ENCODE measurements at places on chromosomes 13 and 19.

GRCh38 chr19:15418231-15418578 is 583 bp downstream of the AKAP8L start:
- peak; percentile 23 for DNase-seq

GRCh38 chr19:10173527-10173926 is 21.2 kb downstream of the DNMT1 start:
- peak; percentile 29 for DNase-seq

- peak; percentile 38 for DNase-seq
Measured at GRCh38 chr19:33143897-33144405, 12.0 kb downstream of the WDR88 start.

GRCh38 chr19:9427941-9428340 is 7.4 kb downstream of the ZNF266 start:
- no peak for DNase-seq

GRCh38 chr13:106276876-106277275 is 258.6 kb downstream of the EFNB2 start:
- DNase-seq: no peak

DNA sequence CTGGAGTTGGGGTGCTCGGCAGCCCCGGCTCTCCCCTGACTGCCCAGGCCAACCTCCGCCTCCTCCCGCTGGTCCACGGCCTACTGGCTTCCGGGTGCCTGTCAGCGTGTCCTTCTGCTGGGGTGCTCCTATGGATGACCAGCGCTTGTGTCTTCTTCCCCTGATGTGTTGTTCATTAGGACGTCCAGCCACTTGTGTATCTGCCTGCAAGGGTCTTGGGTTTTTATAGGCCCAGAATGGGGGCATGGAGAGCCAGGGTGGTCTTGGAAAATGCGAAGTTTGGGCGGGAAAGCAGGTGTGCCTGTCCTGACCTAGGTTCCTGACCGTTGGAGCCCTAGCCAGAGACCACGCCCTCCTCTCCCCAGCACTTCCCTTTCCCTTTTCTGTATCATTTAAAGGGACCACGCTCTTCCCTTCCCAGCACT is 139.8 kb downstream of the SLITRK5 start:
- no peak for DNase-seq

DNA sequence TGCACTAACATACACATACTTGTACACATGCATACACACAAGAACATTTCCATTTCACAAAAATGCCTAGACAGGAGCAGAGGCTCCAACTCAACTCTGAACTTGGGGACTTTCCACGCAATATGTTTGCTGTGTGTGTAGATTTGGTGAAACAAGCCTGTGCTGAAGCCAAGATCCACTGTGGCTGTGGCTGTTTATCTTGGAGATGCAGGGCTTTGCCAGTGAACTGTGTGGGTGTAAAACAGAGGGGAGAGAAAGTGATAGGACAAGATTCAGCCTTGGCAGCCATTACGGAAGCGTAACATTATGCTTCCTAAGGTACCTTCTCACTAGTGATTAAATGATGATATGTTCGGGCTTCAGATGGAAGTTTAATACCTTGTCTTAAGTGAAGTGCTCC is 73.2 kb upstream of the MBNL2 start:
- no peak for DNase-seq

- DNase-seq: no peak
Measured at GRCh38 chr13:45519493-45519892, 54.8 kb downstream of the COG3 start.

DNA sequence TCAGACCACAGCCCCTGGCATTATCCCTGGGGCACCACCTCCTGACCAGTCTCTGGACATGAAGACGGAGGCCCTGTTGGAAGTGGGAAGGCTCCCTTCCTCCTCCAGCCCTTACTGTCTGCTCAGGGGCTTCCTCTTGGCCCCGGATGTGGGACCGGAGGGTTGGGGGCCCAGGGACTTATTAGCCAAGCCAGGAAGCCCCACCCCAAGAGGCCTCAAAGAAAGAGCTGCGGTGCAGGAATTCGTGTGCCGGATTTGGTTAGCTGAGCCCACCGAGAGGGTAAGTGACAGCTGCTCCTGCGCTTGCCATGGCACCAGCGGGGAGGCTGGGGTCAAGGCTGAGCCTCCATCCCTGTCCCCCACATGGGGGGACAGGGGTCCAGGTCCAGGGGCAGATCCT is at the start of gene RETN:
TSS of gene RETN (plus strand) at position 208 of the 400 bp plus-strand sequence. CDS start 278 bp downstream, outside the sequence.
- DNase-seq: no peak

GRCh38 chr13:98576963-98577835 is at the start of gene STK24:
TSS of gene STK24 (minus strand) at chr13:98577107. CDS start at chr13:98576786, 321 bp downstream.
- DNase-seq: peak; percentile 76

- no peak for DNase-seq
Measured at GRCh38 chr19:38883286-38883685, 5.2 kb upstream of the RINL start.

- peak; percentile 98 for DNase-seq
Measured at GRCh38 chr13:29991343-29991742, 140.9 kb upstream of the UBL3 start.

DNA sequence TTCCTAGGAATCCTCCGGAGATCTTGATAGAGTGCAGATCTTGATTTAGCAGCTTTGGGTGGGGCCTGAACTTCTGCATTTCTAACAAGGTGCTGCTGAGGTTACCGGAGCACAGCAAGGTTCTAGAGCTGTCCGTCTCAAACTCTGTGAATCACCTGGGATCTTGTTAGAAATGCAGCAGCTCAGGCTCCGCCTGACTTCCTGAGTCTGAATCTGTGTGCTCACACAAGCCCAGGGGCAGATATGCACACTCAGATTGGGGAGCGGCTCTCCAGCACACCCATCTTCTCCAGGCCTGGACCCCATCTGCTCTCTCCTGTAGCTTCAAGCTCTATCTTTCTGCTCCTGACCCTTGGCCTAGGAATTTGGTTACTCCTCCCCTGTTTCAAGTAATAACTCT is 3.5 kb upstream of the TEX26 start:
- no peak for DNase-seq

GRCh38 chr13:111562716-111563115 is 242.3 kb downstream of the TEX29 start:
- no peak for DNase-seq

DNA sequence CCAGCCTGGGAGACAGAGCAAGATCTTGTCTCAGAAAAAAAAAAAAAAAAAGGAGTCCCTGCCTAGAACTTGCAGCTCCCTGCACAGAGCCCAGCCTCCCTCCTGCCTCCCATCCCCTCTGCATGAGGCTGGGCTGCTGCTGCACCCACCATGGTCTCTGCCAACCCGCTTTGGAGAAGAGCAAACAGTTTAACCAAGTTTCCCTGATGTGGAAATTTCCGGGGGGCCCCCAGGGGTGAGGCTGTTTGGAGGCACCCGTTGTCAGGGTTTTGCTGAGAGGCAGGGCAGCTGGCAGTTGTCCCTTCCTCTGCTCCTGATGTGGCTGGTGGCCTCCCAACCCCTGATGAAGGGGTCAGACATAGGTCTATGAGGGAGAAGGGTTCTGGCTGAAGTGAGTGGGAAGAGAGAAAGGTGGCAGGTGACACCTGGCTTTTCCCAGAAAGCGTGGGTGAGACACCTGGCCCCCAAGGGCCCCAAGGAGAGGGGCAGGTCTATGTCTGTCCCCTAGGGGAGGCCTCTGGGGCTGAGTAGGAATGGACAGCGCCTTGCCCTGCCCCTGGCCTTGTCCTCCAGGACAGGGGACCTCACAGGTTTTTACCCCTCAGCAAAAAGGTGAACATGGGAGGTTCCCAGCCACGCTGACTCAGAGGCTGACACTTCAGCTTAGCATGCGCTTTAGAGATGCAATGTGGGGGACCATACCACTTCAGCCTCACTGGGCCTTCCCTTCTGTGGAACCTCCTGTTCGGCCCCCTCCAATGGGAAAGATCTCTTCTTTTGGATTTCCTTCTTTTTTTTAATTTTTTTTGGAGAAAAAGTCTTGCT is 5.5 kb downstream of the LRP3 start:
- DNase-seq: no peak

- DNase-seq: no peak
Measured at GRCh38 chr13:80430561-80430960, 89.6 kb upstream of the SPRY2 start.

GRCh38 chr13:57877601-57878000 is 246.1 kb downstream of the PCDH17 start:
- DNase-seq: no peak

DNA sequence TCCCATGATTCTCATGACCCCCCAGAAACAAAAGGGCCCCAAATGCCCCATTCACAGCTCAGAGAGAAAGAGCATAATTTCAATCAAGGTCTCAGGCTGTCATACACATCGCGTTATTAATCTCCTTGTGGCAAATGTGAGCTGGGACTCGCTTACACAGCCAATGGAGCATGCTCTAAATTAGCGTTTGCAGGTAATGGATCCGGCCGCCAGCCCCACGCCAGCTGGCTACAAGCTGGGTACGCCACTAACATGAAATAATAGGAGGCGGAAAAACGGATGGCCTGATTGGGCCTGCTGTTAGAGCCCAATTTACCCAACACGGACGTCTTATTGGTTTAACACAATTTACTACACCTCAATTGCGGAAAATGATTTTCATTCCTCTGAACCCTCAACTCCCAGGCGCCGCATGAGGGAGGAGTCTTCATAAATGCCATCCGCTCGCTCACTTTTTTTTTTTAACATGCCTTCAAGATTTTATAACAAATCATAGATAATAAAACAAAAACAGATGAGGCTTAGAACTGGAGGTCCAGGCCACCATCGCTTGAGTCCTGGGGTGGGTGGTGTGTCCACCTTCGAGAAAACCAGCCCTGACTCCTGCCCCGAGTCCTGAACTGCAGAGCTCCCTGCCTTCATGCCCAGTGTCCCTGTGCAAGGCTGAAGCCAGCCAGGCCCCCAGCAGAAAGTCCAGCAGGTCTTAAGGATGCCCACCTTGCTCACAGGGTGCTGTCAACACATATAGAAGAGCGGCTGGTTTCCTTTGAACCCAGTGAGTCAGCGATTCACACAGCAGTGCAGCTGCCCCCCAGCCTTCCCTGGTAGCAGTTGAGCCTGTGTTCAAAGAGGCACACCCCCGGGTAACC is 62.1 kb downstream of the PEPD start:
- no peak for DNase-seq

- DNase-seq: no peak
Measured at GRCh38 chr13:110521296-110521680, 40.2 kb downstream of the RAB20 start.

DNA sequence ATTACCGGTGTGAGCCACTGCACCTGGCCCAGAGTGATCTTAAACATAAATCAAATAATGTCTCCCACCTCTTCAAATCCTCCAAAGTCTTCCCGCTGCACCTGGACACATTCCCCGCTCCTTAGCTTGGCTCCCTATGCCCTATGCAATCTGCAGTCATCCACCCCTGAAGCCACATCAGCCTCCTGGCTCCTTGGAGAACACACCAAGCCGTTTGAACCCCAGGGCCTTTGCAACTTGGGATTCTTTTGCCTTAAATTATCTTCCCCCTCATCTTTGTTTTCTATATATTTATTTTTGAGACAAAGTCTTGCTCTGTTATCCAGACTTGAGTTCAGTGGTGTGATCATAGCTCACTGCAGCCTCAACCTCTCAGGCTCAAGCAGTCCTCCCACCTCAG is 2.7 kb upstream of the DNAAF3 start:
- DNase-seq: no peak

DNA sequence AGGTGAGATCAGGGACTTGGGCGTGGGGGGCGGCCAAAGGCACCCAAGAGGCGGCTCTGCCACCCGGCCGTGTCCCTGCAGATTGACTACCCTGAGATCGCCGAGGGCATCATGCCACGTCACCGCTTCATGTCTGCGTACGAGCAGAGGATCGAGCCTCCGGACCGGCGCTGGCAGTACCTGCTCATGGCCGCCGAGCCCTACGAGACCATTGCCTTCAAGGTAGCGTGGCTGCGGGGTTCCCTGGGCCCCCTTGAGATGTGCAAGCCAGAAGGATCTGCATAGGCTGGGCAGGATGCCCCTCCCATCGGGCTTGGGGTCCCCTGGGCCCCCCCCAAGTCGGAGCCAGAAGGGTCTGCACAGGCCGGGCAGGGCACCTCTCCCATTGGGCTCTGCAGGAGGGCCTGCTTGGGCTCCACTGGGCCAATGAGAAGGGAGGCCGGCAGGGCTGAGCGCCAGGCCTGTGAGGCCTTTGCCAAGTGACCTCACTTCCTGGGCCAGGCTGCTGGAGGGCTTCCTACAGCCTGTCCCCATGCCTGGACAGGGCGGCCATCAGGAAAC is 2.2 kb upstream of the AMH start:
- DNase-seq: peak; percentile 36

DNA sequence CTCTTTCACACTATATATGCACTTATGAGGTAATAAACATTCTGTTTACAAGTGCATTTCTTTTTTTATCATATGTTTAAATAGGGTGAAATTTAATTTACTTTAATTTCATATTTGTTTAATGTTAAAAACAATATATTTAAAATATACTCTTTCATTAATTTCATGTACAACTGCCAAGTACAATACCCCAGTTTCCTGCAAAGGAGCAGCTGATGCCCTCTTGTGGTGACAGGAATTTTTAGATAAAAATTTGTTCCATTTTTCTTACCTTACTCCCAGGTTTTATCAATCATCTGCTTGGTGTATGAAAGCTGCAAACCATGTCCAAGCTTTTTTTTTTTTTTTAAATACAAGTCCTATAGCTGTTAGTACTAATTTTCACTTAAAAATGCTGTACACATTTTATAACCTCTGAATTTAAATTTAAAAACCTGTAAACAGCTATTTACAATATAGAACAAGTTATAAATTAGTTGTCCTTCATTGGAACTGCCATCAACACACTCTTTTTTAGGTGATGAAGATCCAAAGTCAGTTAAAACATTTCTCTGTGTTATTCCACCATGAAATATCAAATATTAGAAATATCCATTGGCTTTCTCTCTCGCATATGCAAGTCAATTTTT is 4.9 kb downstream of the PCDH20 start:
- DNase-seq: peak; percentile 4

DNA sequence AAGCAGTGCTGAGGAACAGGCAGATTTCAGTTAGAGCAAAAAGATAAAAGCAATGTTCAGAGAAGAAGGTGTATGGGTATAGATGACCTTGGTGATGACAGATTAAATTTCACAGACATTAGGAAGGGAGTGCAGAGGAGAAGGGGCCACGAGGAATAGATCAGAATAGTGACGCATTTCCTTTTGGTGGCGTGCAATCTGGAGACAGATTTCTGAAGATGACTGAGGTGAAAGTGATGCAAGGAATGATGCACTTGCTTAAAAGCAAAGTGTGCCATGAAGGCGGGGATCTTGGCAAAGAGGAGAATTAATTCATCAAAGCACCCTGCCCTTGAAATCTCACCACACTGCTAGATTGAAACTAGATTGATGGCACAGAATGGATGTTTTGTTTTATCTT is 202.4 kb downstream of the ITGBL1 start:
- peak; percentile 57 for DNase-seq
